ENCODE measurements at places on chromosomes 6 and 20. TPM values are rescaled to one million over a fixed set of nuclear protein-coding genes. Genes with fewer than 3 reads are reported as not detected.

NRN1 gene
- total RNA-seq: 0.76 TPM

ATP5F1E gene
- 91.8 TPM for total RNA-seq

MUC22 gene
- total RNA-seq: 0.01 TPM

PRDM13 gene
- 1.1 TPM for total RNA-seq

PNLDC1 gene
- total RNA-seq: 0.17 TPM

BTN1A1 gene
- total RNA-seq: not detected

HLA-DRB5 gene
- not detected for total RNA-seq

ZBTB46 gene
- 0.77 TPM for total RNA-seq

C20orf202 gene
- total RNA-seq: not detected

MEP1A gene
- not detected for total RNA-seq

WFDC6 gene
- not detected for total RNA-seq

ADGRF4 gene
- total RNA-seq: 8.1 TPM

PNISR gene
- 25.9 TPM for total RNA-seq

GUCA1A gene
- not detected for total RNA-seq

CST5 gene
- not detected for total RNA-seq

PAK5 gene
- total RNA-seq: not detected

HCRTR2 gene
- not detected for total RNA-seq

EPPIN gene
- total RNA-seq: not detected

SH3BGRL2 gene
- 0.25 TPM for total RNA-seq

ZNF318 gene
- total RNA-seq: 6.5 TPM

KIF13A gene
- total RNA-seq: 20.8 TPM

NFATC2 gene
- 11.7 TPM for total RNA-seq

ACSS2 gene
- total RNA-seq: 9.9 TPM

SEC23B gene
- total RNA-seq: 60.8 TPM

FAM184A gene
- not detected for total RNA-seq

CRISP1 gene
- not detected for total RNA-seq

SLC52A3 gene
- 0.67 TPM for total RNA-seq

ZNF341 gene
- 3.8 TPM for total RNA-seq

SIRPG gene
- not detected for total RNA-seq

HLA-DMA gene
- 3.7 TPM for total RNA-seq

PROCR gene
- 125 TPM for total RNA-seq

HLA-DOB gene
- total RNA-seq: 0.14 TPM

TSHZ2 gene
- total RNA-seq: not detected

ZNF831 gene
- total RNA-seq: not detected

ACTL10 gene
- total RNA-seq: 0.05 TPM

EPHA7 gene
- 0.04 TPM for total RNA-seq

BAK1 gene
- 34.9 TPM for total RNA-seq

LRFN2 gene
- total RNA-seq: not detected

PSORS1C2 gene
- total RNA-seq: not detected

HFE gene
- 14.4 TPM for total RNA-seq

CLDN20 gene
- not detected for total RNA-seq

LKAAEAR1 gene
- 1.3 TPM for total RNA-seq

Data from A549 treated with DMSO at 1 μM for 4 hours (cell line).